ENCODE measurements at places on chromosomes 5 and 9. TPM values are rescaled to one million over a fixed set of nuclear protein-coding genes. Genes with fewer than 3 reads are reported as not detected.
A peak's percentile ranks its signal among the peaks of the same experiment; 100 is the strongest.

The CCL27 gene
- total RNA-seq: not detected

DNA sequence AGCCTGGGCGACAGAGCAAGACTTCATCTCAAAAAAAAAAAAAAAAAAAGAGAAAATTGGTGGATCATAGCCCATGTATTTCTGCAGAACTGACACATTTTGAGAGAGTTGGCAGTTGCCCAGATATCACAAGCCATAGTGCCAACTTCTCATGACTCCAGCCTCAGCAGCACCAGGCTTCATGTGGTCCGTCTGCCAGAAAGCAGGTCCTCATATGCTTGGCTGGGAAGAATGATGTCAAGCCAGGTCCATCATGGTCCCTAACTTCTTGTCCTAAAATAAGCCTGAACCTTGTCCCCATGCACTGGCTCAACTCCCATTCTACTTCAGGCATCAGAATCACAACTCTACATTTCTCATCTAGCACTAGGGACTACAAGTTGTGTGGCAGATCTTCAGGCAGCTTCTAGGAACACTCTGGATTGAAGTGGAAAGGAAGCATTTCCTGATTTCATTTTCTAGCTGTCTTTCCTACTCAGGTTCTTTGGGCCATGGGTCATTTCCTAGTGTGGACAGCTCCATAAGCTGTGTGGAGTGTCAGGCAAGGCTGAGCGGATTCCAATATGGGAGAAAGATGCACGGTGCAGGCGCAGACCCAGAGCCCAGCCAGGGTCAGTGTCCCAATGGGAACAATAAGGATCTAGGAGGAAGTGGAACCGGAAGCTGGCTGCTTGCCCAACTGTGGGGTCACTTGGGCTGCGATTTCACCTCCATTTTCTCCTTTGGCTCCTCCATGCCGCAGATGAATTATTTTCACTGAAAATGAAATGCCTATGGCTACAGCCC lies 90.1 kb downstream of the LMNB1 start:
- H3K4me1 ChIP-seq: no peaks in the 10 kb centered on the region
- no peak overlapping the region for H3K27ac ChIP-seq
- DNase-seq: no peak
- no peaks in the 10 kb centered on the region for H3K27me3 ChIP-seq
- H3K36me3 ChIP-seq: no peaks in the 10 kb centered on the region
- H3K4me3 ChIP-seq: no peak overlapping the region

DNA sequence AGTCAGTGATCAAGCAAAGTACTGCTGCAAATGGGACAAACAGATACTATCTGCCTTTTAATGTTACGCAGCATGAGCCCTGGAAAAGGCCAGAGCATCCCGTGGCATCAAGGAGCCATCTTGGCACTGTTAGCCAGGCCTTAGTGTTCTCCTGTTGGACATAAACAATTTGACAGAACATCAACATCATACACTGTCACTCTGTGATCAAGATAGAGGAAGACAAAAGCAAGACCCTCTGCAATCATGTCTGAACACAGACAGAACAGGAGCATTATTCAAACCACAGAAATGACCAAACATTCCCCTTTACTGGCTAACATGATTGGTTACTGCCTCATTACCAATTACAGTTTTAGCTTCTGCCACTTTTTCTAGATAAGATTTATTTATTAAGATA lies 21.2 kb upstream of the ROPN1L start:
- H3K27me3 ChIP-seq: no peaks in the 10 kb centered on the region
- H3K27ac ChIP-seq: no peak overlapping the region
- DNase-seq: no peak
- peaks cover 3% of the 10 kb centered on the region for H3K4me1 ChIP-seq

- H3K36me3 ChIP-seq: no peaks in the 10 kb centered on the region
- H3K27ac ChIP-seq: no peak overlapping the region
- H3K4me3 ChIP-seq: no peak overlapping the region
- H3K27me3 ChIP-seq: no peaks in the 10 kb centered on the region
- no peak for DNase-seq
- peaks cover 9% of the 10 kb centered on the region for H3K4me1 ChIP-seq
Observed at GRCh38 chr5:74272024-74272775, 368.3 kb downstream of the ENC1 start.

- DNase-seq: no peak
- H3K36me3 ChIP-seq: no peaks in the 10 kb centered on the region
- no peaks in the 10 kb centered on the region for H3K4me1 ChIP-seq
- H3K4me3 ChIP-seq: no peak overlapping the region
Observed at GRCh38 chr5:6302075-6302474, 76.3 kb downstream of the MED10 start.

The ANKRD18A gene
- 14.1 TPM for total RNA-seq

GRCh38 chr5:34791761-34792244 lies 47.2 kb upstream of the TTC23L start:
- H3K27me3 ChIP-seq: no peaks in the 10 kb centered on the region
- H3K4me3 ChIP-seq: no peak overlapping the region
- H3K36me3 ChIP-seq: no peaks in the 10 kb centered on the region
- H3K4me1 ChIP-seq: no peaks in the 10 kb centered on the region

DNA sequence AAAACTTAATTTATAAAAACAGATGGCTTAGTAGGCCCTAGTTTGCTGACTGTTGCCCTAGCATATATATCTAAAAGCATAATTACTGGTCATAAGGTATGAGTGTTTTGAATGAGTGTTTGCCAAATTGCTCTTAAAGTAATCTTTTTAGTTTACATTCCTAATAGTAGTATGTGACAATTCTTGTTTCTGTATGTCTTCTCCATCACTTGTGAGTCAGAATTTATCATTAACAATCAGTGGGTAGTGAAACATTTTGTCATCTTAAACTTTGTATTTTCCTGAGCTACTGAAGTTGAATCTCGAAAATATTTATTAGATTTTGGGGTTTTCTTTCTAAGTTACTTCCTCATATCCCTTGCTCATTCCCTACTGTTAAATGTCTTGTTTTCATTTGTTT lies 49.6 kb downstream of the APC start:
- no peaks in the 10 kb centered on the region for H3K27me3 ChIP-seq
- H3K4me3 ChIP-seq: no peak overlapping the region
- H3K36me3 ChIP-seq: no peaks in the 10 kb centered on the region
- H3K4me1 ChIP-seq: no peaks in the 10 kb centered on the region

The GOLGA2 gene
- total RNA-seq: 61.0 TPM

GRCh38 chr9:68931821-68932220 lies 82.1 kb downstream of the PRKACG start:
- no peak overlapping the region for H3K4me3 ChIP-seq
- H3K4me1 ChIP-seq: peaks cover 21% of the 10 kb centered on the region
- H3K27me3 ChIP-seq: no peaks in the 10 kb centered on the region
- H3K27ac ChIP-seq: no peak overlapping the region

The SNX2 gene
- 31.6 TPM for total RNA-seq

GRCh38 chr5:151695464-151695863 lies 8.7 kb upstream of the SPARC start:
- no peaks in the 10 kb centered on the region for H3K36me3 ChIP-seq
- no peaks in the 10 kb centered on the region for H3K27me3 ChIP-seq
- H3K27ac ChIP-seq: no peak overlapping the region
- no peak overlapping the region for H3K4me3 ChIP-seq

The SPATA31C1 gene
- not detected for total RNA-seq

The NACC2 gene
- 12.4 TPM for total RNA-seq

- peak; percentile 75 for DNase-seq
- no peaks in the 10 kb centered on the region for H3K27me3 ChIP-seq
- peaks cover 18% of the 10 kb centered on the region for H3K4me1 ChIP-seq
- no peaks in the 10 kb centered on the region for H3K36me3 ChIP-seq
Observed at GRCh38 chr5:67214707-67215447, 18.3 kb upstream of the CD180 start.

The SETD9 gene
- 6.4 TPM for total RNA-seq

- no peaks in the 10 kb centered on the region for H3K36me3 ChIP-seq
- DNase-seq: no peak
- H3K4me1 ChIP-seq: no peaks in the 10 kb centered on the region
- H3K27ac ChIP-seq: no peak overlapping the region
Observed at GRCh38 chr5:2184026-2184366, 301.3 kb upstream of the IRX4 start.

DNA sequence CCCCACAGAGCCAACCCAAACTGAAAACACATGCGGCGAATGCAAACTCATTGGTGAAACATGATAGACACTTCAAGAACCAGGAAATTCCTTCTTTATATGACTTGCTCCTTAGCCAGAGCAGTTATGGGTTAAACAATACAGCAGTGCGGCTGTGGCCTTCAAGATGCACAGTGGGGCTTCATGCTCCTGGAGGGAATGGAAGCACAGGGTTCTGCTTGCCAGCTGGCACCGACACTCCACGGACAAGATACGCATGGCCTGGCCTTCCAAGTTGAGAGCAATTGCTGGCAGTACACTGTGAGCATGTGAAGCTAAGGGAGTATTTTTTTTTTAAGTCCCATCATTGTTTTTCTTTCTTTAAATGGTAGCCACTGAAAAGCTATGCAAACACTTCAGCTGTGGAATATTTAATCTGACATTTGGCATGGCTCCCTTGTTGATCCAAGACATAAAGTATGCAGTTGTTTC lies 451.6 kb upstream of the CD180 start:
- no peaks in the 10 kb centered on the region for H3K36me3 ChIP-seq
- peak; percentile 35 for DNase-seq
- no peaks in the 10 kb centered on the region for H3K27me3 ChIP-seq
- no peak overlapping the region for H3K4me3 ChIP-seq
- no peaks in the 10 kb centered on the region for H3K4me1 ChIP-seq

The CDKN2A gene
- total RNA-seq: 1.9 TPM

- H3K36me3 ChIP-seq: no peaks in the 10 kb centered on the region
- no peaks in the 10 kb centered on the region for H3K27me3 ChIP-seq
- no peak overlapping the region for H3K4me3 ChIP-seq
- DNase-seq: peak; percentile 64
- no peak overlapping the region for H3K27ac ChIP-seq
- no peaks in the 10 kb centered on the region for H3K4me1 ChIP-seq
Observed at GRCh38 chr5:174532455-174533453, 191.6 kb upstream of the MSX2 start.

The SERF1A gene
- 0.66 TPM for total RNA-seq

The RETREG1 gene
- 15.9 TPM for total RNA-seq

The SLC6A3 gene
- total RNA-seq: not detected

The DOCK2 gene
- 15.6 TPM for total RNA-seq

GRCh38 chr9:99833735-99834134 lies 12.1 kb downstream of the NR4A3 start:
- no peaks in the 10 kb centered on the region for H3K4me1 ChIP-seq
- H3K27ac ChIP-seq: no peak overlapping the region
- DNase-seq: no peak
- H3K36me3 ChIP-seq: no peaks in the 10 kb centered on the region
- no peak overlapping the region for H3K4me3 ChIP-seq

GRCh38 chr5:53298841-53299240 lies 181.6 kb upstream of the FST start:
- H3K36me3 ChIP-seq: no peaks in the 10 kb centered on the region
- no peak for DNase-seq
- H3K27me3 ChIP-seq: no peaks in the 10 kb centered on the region
- no peaks in the 10 kb centered on the region for H3K4me1 ChIP-seq
- no peak overlapping the region for H3K4me3 ChIP-seq

The LMNB1 gene
- 4.1 TPM for total RNA-seq

DNA sequence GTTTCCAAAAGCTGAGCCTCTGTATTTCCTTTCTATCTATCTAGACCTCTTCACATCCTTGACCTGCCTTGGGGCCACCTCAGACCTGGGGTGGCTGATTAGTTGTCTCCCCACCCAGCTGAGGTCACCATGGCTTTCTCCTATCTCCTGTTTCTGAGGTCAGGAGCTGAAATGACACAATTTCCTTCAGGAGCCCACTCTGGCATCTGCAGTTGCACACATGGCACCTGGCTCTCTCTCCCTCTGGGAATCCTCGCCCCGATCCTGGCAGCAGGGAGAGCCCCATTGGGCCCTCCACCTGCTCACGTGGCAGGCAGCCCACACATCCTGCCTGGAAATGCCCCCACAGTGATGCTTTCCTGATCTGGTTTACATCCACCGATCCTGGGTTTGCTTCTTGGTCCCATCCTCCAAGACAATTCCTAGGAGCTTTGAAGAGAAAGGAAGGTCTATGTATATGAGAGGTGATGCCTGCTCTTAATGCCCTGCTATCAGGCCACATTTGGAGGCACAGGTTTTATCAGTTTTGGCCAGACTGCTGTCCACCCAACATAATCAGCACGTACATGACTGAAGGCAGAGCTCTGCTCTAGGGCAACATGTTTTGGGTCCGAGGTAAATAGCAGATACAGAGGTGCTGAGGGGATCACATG lies 53.7 kb downstream of the MARCHF3 start:
- DNase-seq: no peak
- no peak overlapping the region for H3K27ac ChIP-seq
- H3K4me1 ChIP-seq: no peaks in the 10 kb centered on the region
- no peak overlapping the region for H3K4me3 ChIP-seq
- no peaks in the 10 kb centered on the region for H3K36me3 ChIP-seq

GRCh38 chr5:144100702-144101101 lies 69.8 kb downstream of the YIPF5 start:
- no peaks in the 10 kb centered on the region for H3K4me1 ChIP-seq
- H3K27ac ChIP-seq: no peak overlapping the region
- H3K36me3 ChIP-seq: no peaks in the 10 kb centered on the region
- H3K4me3 ChIP-seq: no peak overlapping the region
- no peaks in the 10 kb centered on the region for H3K27me3 ChIP-seq

DNA sequence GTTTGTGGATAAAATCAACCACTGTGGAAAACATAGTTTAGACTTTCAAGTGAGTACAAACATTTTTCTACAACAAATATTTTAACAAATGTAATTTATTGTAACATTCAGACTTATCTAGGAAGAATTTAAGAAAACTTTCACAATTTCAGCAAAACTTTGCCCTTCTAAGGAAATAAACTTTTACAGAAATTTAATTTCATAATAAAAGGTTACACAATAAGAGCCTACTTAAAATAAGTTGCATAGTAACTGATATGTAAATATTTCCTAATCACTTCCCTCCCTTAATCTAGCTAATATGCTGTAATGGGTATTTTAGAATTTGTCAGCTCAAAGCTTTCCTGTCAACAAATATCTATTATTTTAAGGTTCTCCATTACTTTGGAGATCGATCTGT lies 1899.9 kb downstream of the MAT2B start:
- H3K4me3 ChIP-seq: no peak overlapping the region
- no peak for DNase-seq
- no peaks in the 10 kb centered on the region for H3K36me3 ChIP-seq

The DDX4 gene
- not detected for total RNA-seq

Measured in pancreas (tissue), 10 donors.